WTC11 (cell line): ENCODE measurements at places on chromosomes 11 and 22.

- DNase-seq: peak; percentile 10
- no peaks in the 10 kb centered on the region for H3K27me3 ChIP-seq
- H3K4me3 ChIP-seq: no peak overlapping the region
- peaks cover 14% of the 10 kb centered on the region for H3K4me1 ChIP-seq
- 0 out of 2 replicates have a peak overlapping the region, but pooled peaks have one; percentile 17 for H3K27ac ChIP-seq
- H3K36me3 ChIP-seq: peaks cover 13% of the 10 kb centered on the region; the same call in 1 of the 2 replicates
Observed at GRCh38 chr11:69662806-69663205, 12.3 kb downstream of the LTO1 start.

- peaks cover 29% of the 10 kb centered on the region for H3K4me1 ChIP-seq
- no peak overlapping the region for H3K27ac ChIP-seq
- H3K27me3 ChIP-seq: peaks cover 100% of the 10 kb centered on the region
- peaks cover 9% of the 10 kb centered on the region for H3K36me3 ChIP-seq
- H3K4me3 ChIP-seq: peak overlapping the region; percentile 11
Observed at GRCh38 chr11:27795955-27796861, 96.0 kb upstream of the BDNF start.

DNA sequence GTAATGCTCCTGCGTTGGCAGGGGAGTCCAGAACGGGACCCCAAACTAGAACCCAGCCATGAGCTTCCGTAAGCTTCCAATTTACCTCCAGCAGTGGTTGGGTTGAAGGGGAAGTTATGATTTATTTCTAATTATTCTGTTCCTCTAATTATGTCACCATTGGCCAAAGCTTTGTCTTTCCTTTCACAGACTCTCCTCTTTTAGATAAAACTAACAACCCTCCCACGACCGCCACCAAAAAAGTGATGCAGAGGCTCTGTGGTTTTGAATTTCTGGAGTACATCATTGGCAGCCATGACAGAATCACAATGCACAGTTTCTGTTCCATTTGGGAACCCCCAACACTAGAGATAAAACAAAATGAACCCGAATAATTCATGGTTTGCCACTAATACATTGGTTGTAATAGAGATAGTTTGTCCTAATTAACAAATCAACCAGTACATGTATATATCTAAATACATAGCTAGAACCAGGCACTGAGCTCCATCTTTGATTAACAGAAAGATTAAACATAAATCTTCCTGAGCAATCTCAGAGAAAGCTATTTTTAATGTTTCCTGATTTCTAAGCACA lies 64.3 kb downstream of the ETS1 start:
- H3K36me3 ChIP-seq: no peaks in the 10 kb centered on the region
- peaks cover 60% of the 10 kb centered on the region for H3K4me1 ChIP-seq
- H3K4me3 ChIP-seq: peak overlapping the region; percentile 84
- no peak overlapping the region for H3K27ac ChIP-seq
- DNase-seq: no peak

GRCh38 chr11:133224271-133224670 lies 308.0 kb downstream of the OPCML start:
- no peak for DNase-seq
- peaks cover 27% of the 10 kb centered on the region for H3K4me1 ChIP-seq
- H3K27ac ChIP-seq: no peak overlapping the region
- peaks cover 15% of the 10 kb centered on the region for H3K27me3 ChIP-seq

- peaks cover 21% of the 10 kb centered on the region for H3K4me1 ChIP-seq
- H3K4me3 ChIP-seq: peak overlapping the region; percentile 62
- H3K27ac ChIP-seq: no peak overlapping the region
- no peaks in the 10 kb centered on the region for H3K36me3 ChIP-seq
- no peaks in the 10 kb centered on the region for H3K27me3 ChIP-seq
- peak; percentile 73 for DNase-seq
Observed at GRCh38 chr11:77127235-77127911, 673 bp upstream of the MYO7A start.
